A549 treated with GW870086 at 1 μM for 4 hours (cell line): ENCODE measurements at places on chromosomes 4 and X. TPM values are rescaled to one million over a fixed set of nuclear protein-coding genes. Genes with fewer than 3 reads are reported as not detected.

BEX5 gene
- not detected in 5 replicates for total RNA-seq

ZNF827 gene
- 3.0 to 4.5 TPM (median 3.2 TPM) in 5 replicates for total RNA-seq

UGT2B10 gene
- 0.09 TPM in 1 of 5 replicates, not detected in the others for total RNA-seq

BTC gene
- 0.69 to 1.2 TPM (median 1.2 TPM) in 5 replicates for total RNA-seq

ZBED1 gene
- 27.2 to 34.6 TPM (median 31.6 TPM) in 5 replicates for total RNA-seq

P2RY10 gene
- not detected in 5 replicates for total RNA-seq

SMIM31 gene
- total RNA-seq: 0.31 TPM in 1 of 5 replicates, not detected in the others

GLUD2 gene
- total RNA-seq: 1.8 to 2.6 TPM (median 2.5 TPM) in 5 replicates

SMIM10 gene
- total RNA-seq: 0.10 to 0.19 TPM (median 0.15 TPM) in 5 replicates

TCEAL4 gene
- total RNA-seq: 107 to 154 TPM (median 114 TPM) in 5 replicates

TLL1 gene
- total RNA-seq: 0.14 to 0.51 TPM (median 0.21 TPM) in 5 replicates

SYTL5 gene
- total RNA-seq: 0.24 to 0.46 TPM (median 0.38 TPM) in 5 replicates

DMP1 gene
- 0.05 TPM in 1 of 5 replicates, not detected in the others for total RNA-seq

LRPAP1 gene
- 116 to 138 TPM (median 128 TPM) in 5 replicates for total RNA-seq

CCNA2 gene
- total RNA-seq: 35.5 to 49.8 TPM (median 43.8 TPM) in 5 replicates

FGA gene
- total RNA-seq: 16.4 to 22.7 TPM (median 17.4 TPM) in 5 replicates

GALNTL6 gene
- 0.06 to 0.22 TPM (median 0.10 TPM) in 5 replicates for total RNA-seq

AADAT gene
- total RNA-seq: 7.0 to 9.7 TPM (median 8.6 TPM) in 5 replicates

NKX3-2 gene
- total RNA-seq: 0.06 to 0.14 TPM (median 0.10 TPM) in 4 of 5 replicates, not detected in the other

ABCG2 gene
- total RNA-seq: 18.2 to 21.9 TPM (median 18.7 TPM) in 5 replicates

TMPRSS11E gene
- not detected in 5 replicates for total RNA-seq

TMEM31 gene
- not detected in 5 replicates for total RNA-seq

SNX25 gene
- total RNA-seq: 6.1 to 7.6 TPM (median 7.5 TPM) in 5 replicates

RAB9B gene
- total RNA-seq: 0.03 to 0.05 TPM (median 0.05 TPM) in 3 of 5 replicates, not detected in the others

CLIC2 gene
- total RNA-seq: 0.06 to 0.24 TPM (median 0.11 TPM) in 3 of 5 replicates, not detected in the others

FAM47E gene
- total RNA-seq: 0.09 to 0.32 TPM (median 0.22 TPM) in 4 of 5 replicates, not detected in the other

DNAAF6 gene
- total RNA-seq: 0.10 TPM in 1 of 5 replicates, not detected in the others

SLC38A5 gene
- total RNA-seq: 0.12 to 0.26 TPM (median 0.19 TPM) in 4 of 5 replicates, not detected in the other

SLC6A14 gene
- total RNA-seq: 0.03 TPM in 1 of 5 replicates, not detected in the others

SATL1 gene
- not detected in 5 replicates for total RNA-seq

PCDH11X gene
- not detected in 5 replicates for total RNA-seq

IL21 gene
- not detected in 5 replicates for total RNA-seq

SERPINA7 gene
- not detected in 5 replicates for total RNA-seq

MAGEA8 gene
- total RNA-seq: not detected in 5 replicates

CENPVL2 gene
- total RNA-seq: not detected in 5 replicates

FAAH2 gene
- 0.07 to 0.12 TPM (median 0.10 TPM) in 3 of 5 replicates, not detected in the others for total RNA-seq

CT45A1 gene
- not detected in 5 replicates for total RNA-seq

MORC4 gene
- total RNA-seq: 30.9 to 42.0 TPM (median 33.9 TPM) in 5 replicates

CLNK gene
- not detected in 5 replicates for total RNA-seq

PABPC1L2B gene
- total RNA-seq: not detected in 5 replicates

SHISA3 gene
- 0.06 to 0.07 TPM in 2 of 5 replicates, not detected in the others for total RNA-seq

FAM184B gene
- 0.01 to 0.05 TPM (median 0.04 TPM) in 4 of 5 replicates, not detected in the other for total RNA-seq

GAGE12H gene
- total RNA-seq: not detected in 5 replicates

CXCL1 gene
- total RNA-seq: 8.2 to 9.5 TPM (median 9.2 TPM) in 5 replicates

PRKG2 gene
- 0.56 to 1.2 TPM (median 0.71 TPM) in 5 replicates for total RNA-seq

TIMM8A gene
- total RNA-seq: 26.9 to 32.5 TPM (median 30.7 TPM) in 5 replicates

F8A1 gene
- total RNA-seq: 60.9 to 97.2 TPM (median 83.6 TPM) in 5 replicates

SCML2 gene
- 6.6 to 8.9 TPM (median 7.5 TPM) in 5 replicates for total RNA-seq

HDX gene
- 1.6 to 3.0 TPM (median 2.1 TPM) in 5 replicates for total RNA-seq

ASMT gene
- 0.30 to 0.58 TPM (median 0.43 TPM) in 4 of 5 replicates, not detected in the other for total RNA-seq

NIPAL1 gene
- 0.65 to 1.3 TPM (median 0.86 TPM) in 5 replicates for total RNA-seq

SMPX gene
- 0.15 TPM in 1 of 5 replicates, not detected in the others for total RNA-seq

C4orf17 gene
- not detected in 5 replicates for total RNA-seq

DCHS2 gene
- total RNA-seq: 0.03 TPM in 1 of 5 replicates, not detected in the others

TIGD4 gene
- 0.13 to 0.24 TPM (median 0.16 TPM) in 4 of 5 replicates, not detected in the other for total RNA-seq

ZNF157 gene
- 0.06 to 0.07 TPM (median 0.06 TPM) in 3 of 5 replicates, not detected in the others for total RNA-seq

SCD5 gene
- total RNA-seq: 6.0 to 8.8 TPM (median 7.4 TPM) in 5 replicates

NOP14 gene
- total RNA-seq: 25.3 to 29.4 TPM (median 26.3 TPM) in 5 replicates

GAGE13 gene
- not detected in 5 replicates for total RNA-seq
